ENCODE measurements at places on chromosomes 13 and 19.

GRCh38 chr19:7197119-7197759 lies 97.0 kb downstream of the INSR start:
- DNase-seq, result peak; percentile 78

DNA sequence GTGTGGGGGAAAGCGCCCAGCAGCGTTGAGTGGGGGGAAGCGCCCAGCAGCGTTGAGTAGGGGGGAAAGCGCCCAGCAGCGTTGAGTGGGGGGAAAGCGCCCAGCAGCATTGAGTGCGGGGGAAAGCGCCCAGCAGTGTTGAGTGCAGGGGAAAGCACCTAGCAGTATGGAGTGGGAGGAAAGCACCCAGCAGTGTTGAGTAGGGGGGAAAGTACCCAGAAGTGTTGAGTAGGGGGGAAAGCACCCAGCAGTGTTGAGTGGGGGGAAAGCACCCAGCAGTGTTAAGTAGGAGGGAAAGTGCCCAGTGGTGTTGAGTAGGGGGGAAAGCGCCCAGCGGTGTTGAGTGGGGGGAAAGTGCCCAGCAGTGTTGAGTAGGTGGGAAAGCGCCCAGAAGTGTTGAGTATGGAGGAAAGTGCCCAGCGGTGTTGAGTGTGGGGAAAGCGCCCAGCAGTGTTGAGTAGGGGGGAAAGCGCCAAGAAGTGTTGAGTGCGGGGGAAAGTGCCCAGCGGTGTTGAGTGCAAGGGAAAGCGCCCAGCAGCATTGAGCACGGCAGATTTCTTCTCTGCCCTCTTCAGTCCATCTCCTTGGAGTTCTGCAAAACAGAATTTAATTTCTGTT lies 138.4 kb downstream of the ATP11A start:
- DNase-seq, result no peak

DNA sequence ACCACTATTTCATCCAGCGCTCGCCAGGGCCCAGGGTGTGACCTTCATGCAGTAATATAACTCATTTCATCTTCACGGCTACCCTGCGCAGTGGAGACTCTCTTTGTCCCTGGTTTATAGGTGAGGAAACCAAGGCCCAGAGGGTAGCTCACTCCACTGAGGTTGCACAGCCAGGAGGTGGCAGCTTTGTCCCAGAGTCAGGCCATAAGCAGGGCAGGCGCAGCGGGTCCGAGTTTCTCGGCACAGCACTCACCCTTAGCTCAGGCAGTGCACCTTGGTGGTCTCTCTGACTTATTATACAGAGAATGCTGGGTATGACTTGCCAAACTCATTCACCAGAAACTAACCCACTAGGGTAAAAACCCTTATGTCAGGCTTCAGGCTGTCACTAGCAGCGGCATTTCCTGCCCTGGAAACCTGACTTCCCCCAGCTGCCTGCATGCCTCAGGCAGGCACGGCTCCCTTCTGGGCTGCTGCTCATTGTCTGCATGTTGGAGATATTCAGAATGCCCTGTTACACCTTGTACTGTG lies 24.5 kb downstream of the PPP5C start:
- DNase-seq, result no peak

GRCh38 chr19:46745521-46746280 lies at the start of gene FKRP:
Gene FKRP (plus strand): TSS chr19:46746057. CDS start chr19:46755451, 9,394 bp downstream.
- no peak for DNase-seq

GRCh38 chr13:70310396-70311119 lies 202.3 kb upstream of the KLHL1 start:
- DNase-seq, result no peak

GRCh38 chr19:3969435-3970312 lies 1.2 kb downstream of the DAPK3 start:
- DNase-seq, result no peak

- no peak for DNase-seq
Observed at GRCh38 chr19:57560049-57560491, 407 bp upstream of the ZNF550 start.

- no peak for DNase-seq
Observed at GRCh38 chr19:13841962-13842290, 35.0 kb upstream of the NANOS3 start.

Measured in stimulated activated CD4-positive, alpha-beta T cell treated with anti-CD3 and anti-CD28 coated beads, Interleukin-15, amount 100 ng/mL, for 1 hour (primary cell).